Activated CD8-positive, alpha-beta memory T cell treated with anti-CD3 and anti-CD28 coated beads for 48 hours (primary cell): ENCODE measurements at places on chromosomes 2 and 18.

DNA sequence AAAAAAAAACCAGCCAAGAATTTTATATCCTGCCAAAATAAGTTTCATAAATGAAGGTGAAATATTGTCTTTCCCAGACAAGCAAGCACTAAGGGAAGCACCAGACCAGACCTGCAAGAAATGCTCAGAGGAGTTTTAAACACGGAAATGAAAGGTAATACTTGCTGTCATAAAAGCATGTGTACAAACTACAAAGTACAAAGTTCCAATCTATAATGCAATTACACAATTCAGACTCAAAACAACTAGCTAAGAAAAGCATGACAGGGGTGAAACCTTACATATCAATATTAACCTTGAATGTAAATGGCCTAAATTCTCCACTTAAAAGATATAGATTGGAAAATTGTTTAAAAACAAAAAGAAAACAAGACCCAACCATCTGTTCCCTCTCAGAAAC lies 45.0 kb upstream of the ASXL3 start:
- DNase-seq, result no peak

DNA sequence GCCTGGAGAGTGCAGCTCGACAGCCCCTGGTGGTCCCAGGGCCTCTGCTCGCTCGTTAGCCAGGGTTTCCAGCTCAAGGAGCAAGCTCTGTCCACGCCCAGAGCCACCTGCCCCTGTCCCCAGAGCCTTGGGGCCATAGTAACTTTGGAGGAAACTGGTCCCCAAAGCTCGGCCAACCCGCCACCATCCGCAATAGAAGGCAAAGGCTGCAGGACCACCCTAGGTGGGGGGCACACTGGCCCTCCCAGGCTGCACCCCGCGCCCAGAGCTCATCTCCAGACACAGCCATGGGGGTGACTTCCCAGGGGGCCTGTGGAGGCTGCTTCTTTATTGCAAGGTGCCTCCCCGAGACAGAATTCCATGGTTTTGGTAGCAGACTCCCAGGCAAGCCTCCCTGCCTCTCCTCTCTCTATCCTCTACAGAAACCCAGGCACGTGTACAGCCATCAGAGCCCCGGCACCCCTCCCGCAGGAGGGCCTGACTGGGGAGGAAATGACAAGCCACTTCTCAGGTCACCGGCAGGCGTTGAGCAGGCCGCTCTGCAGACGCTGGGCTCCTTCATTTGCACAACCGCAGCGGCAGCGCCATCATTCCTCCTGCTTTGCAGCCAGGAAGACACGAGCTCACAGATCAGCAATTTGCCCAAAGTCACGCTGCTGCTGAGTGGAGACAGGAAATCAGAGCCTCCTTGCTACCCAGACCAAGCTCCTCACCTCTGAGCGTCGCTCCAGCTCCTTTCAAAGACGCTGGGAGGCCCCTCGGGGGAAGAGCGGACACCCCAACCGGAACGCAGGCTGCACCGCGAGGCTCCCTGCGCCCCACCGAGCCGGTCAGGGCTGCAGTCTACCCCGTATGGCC lies 80.2 kb downstream of the NDUFA10 start:
- no peak for DNase-seq

DNA sequence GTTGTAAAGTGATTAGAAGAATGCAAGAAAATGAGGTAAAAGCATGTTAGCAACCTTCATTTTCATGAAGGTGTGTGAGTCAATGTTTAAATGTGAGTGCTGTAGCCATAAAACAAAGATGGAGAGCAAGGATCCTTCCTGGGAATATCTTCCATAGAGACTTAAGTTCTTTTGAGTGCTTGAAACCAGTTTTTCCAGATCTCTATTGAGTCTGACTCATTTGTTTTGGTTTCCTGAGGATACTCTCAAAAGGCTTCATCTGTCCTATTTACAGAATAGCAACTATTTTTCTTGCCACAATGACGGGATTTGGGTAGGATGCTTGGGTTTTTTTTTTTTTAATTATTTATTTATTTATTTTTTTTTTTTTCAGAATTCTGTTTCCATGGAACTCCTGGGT lies 45.9 kb upstream of the ASB1 start:
- no peak for DNase-seq

DNA sequence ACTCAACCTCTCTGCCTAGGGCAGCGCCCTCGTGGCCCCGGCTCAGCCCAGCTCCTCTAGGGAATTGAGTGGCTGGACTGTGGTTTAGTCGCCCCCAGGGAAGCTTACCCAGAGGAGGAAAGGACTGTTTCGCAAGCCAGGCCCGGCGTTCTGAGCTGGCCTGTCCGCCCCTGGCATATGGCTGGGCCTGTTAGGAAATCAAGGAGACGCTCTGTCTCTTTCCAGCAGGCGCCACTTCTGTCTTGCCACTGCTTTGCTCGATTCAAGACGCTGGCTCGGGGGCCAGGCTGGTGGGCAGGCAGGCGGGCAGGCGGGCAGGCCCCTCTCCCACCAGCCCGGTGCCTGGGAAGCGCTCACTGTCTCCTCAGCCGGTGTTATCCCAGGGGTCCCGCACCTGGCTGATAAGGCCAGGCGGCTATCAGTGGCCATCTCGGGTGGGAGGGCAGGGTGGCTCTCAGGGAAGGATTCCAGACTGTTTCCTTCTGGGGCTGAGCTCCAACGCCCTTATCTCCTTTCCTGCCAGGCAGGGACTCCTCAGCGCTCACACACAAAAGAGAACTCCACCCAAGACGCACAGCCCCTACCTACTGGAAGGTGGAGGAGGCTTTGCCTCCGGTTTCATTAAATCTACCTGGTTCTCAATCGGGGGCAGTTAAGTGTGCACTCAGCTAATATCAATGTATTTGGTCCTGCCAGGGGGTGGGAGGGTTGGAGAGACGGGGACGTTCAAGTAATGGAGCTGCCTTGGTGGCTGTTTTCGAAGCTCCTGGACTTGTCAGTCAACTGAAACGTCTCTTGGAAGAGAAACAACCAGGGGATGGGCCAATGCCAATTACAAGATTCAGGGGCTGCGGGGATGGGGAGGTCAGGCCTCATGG lies 109.1 kb downstream of the SMAD7 start:
- DNase-seq, result no peak

GRCh38 chr2:15890936-15891905 lies 49.1 kb upstream of the MYCN start:
- DNase-seq, result no peak

GRCh38 chr2:207149249-207150213 lies 16.2 kb downstream of the KLF7 start:
- no peak for DNase-seq

GRCh38 chr2:204031056-204031455 lies 94.5 kb downstream of the ICOS start:
- no peak for DNase-seq

DNA sequence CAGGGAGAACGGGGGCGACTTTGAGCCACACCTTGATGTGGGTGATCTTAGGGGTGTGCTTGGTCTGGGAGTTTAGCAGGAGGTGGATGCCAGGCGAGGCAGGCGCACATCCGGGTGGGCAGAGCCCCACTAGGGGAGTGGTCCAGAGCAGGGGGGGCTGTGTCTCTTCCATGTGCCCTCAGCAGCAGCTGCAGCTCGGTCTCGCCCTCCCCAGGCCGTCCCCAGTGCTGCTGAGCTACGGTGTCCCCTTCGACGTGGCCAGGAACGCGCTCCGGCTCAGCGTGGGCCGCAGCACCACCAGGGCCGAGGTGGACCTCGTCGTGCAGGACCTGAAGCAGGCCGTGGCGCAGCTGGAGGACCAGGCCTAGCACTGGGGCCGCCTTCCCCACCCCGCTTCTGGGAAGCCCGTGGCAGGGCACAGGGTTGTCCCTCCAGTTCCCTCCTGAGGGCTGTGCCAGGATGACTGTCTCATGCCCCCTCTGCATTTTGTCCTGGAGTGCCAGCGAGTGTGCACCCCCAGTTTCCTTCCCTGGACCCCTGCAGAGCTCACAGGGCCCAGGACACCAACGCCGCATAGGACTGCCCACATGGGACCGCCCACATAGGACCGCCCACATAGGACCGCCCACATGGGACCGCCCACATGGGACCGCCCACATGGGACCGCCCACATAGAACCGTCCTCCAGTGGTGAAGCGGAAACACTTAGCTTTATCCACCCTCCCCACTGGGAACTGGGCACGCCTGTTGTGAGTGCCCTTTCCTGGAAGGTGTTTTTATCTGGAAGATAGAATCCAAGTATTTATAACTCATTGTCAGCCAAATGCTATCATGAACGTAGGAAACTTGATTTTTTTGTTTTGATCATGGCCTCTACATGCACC lies 1.9 kb upstream of the ESPNL start:
- DNase-seq, result no peak

- no peak for DNase-seq
Measured at GRCh38 chr2:105806996-105807395, 62.3 kb downstream of the NCK2 start.

GRCh38 chr18:56000041-56000440 lies 412.0 kb upstream of the TCF4 start:
- DNase-seq, result no peak

GRCh38 chr2:29597035-29597434 lies 324.4 kb downstream of the ALK start:
- DNase-seq, result no peak

DNA sequence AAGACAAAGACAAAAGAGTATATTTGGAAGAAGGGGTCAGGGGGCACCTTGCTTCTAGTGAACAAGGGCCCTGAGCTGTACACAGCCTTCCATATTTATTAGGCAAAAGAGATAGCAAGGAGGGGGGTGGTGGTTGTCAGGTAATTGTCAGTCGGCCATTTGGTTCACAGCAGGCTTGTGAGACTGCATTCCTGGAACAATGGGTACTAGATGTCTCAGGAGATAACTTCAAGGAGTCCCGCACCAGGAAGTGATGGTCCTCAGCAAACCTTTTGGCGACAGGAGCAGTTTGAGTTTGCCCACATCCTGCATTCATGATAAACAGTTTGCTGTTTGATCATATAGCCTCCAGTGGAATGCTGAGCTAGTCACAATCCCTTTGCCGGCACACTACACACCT lies 376.4 kb upstream of the RAB12 start:
- DNase-seq, result no peak

DNA sequence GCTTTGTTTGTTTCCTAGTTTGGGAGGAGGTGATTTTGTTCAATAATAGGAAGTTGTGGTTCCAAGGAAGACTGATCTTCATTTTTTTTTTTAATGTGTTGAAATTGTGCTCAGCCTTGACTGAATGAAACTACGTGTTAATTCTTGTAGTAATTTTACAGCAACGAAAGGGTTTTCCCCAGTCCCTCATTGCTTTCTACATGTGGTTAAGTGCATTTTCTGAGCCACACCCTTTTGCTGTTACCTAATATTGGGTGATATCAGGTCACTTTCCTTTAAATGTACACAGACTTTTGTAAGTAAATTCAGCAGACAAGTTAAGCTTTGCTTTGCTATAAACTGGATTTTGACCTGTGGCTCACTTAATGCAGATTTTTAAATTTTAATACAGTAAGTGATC lies 73.6 kb downstream of the OTX1 start:
- DNase-seq, result no peak

DNA sequence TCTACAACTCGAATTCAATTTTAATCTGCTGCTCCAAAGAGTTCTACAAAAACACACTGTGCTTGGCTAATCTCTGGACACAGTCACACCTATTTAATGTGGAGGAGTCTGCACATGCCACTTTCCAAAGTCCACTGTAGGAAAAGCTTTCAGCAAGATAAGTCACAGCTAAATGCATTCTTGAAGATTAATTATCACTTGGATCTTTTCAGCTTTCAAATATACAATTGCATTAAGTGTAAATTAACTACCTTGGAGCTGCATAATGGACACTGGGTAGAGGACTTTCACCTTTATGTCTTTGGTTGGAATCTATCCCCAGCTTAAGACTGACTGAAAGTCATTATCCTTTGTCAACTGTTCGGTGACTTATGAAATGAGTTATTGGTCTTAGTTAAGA lies 565.1 kb downstream of the PIK3C3 start:
- no peak for DNase-seq

DNA sequence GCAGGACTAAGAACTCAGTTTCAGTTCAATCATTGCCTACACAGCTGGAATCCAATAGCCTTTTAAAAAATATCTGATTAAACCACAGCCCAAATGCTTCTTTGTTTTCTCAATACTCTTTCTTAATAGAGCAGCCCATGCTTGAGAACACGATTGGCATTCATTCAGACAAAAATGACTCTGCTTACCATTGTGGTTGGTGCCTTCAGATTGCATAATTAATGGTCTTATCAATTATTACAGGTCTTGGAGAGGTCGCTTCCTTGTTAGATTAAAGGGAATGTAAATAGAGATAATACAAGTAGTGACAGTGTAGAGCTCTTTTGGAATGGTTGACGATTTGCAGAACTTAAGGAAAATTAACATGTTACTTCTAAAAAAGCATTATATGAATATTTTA lies 107.2 kb downstream of the RNF152 start:
- no peak for DNase-seq

DNA sequence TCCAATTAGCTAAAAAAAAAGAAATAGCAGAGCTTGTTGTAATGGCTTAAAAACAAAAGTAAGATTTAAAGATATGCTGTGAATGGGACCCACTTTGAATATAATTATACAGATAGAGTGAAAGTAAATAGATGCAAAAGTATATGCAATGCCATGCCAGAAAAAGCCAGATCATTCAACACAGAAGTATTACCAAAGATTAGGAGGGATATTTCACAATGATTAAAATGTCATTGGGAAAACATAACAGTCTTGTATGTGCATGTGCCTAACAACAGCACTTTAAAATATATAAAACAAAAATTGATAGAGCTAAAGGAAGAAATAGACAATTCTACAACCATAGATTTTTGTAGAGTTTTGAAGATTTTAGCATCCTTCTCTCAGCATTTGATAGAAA lies 19.9 kb upstream of the SIGLEC15 start:
- DNase-seq, result no peak

DNA sequence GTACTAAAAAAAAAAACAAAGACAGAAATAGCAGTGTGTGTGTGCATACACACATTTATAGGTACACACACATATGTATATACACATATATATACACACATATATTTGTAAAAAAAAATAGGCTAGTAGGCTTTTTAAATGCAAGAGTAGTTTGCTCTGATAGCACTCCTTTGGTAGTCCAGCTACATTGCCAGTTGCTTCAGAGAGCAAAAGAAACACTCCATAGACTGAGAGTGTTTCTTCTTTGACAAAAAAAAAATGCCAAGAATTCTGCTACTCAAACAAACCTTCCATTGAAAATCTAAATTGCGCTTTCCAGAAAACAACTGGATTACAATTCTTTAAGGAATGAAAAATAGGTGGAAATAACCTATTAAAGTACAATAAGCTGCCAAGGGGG lies 365.9 kb upstream of the GALNT5 start:
- no peak for DNase-seq
